ENCODE measurements at places on chromosomes 16 and 17.

DNA sequence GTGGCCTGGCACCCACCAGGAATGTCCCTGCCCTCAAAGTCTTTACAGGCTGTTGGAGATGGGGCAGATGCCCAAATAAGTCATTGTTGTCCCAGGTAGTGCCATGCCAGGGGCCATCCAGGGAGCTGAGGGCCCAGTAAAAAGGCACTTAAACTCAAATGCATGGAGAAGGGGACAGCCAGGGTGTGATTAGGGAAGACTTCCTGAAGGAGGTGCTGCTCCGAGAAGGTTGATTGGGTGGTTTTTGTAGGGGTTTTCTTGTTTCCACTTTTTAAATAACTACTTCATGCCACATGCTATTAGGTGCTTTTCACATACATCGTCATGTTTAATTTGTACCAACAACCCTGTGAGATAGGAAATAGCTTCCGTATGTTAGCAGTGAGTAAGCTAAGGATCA, 66.9 kb downstream of the RAI1 start:
- DNase-seq: no peak

- no peak for DNase-seq
Observed at GRCh38 chr17:33201283-33201682, 91.8 kb downstream of the ASIC2 start.

- peak; percentile 35 for DNase-seq
Observed at GRCh38 chr17:1861391-1862010, 31.7 kb downstream of the RPA1 start.

DNA sequence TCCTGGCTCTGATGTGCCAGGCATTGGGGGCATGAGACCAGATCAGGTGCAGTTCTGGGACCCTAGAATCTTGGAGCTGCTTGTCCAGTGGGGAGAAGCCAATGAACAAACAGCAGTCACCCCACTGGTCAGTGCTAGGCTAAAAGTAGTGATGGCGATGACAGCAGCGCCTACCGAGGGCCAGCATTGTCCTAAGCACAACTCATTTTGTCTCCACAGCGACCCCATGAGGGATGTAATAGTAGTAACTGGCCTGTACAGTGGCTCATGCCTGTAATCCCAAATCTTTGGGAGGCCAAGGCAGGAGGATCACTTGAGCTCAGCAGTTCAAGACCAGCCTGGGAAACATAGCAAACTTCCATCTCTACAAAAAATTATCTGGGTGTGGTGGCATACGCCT, 6.2 kb downstream of the SMCR8 start:
- no peak for DNase-seq

GRCh38 chr17:9142772-9143494, 121.6 kb downstream of the NTN1 start:
- no peak for DNase-seq

Data from ovary (tissue), 10 donors.